Right renal pelvis (tissue), 4 donors: ENCODE measurements at places on chromosomes 12 and 14. TPM values are rescaled to one million over a fixed set of nuclear protein-coding genes. Genes with fewer than 3 reads are reported as not detected.

- no peak for DNase-seq
Observed at GRCh38 chr12:30329281-30329680, 366.4 kb downstream of the IPO8 start.

DNA sequence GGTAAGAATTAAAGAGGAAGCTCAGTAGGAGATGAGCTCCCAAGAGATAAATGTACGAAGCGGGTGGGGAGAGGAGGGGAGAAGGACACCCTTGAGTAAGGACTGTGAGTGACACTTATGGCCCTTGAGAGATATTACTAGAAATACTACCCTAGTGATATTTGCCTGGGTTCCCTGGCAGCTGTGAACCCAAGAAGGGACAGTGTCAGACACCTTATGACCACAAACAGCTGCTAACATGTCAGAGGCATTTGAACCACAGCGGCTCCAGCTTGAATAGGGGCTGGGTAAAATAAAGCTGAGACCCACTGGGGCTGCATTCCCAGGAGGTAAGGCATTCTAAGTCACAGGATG, 19.6 kb upstream of the SLC6A12 start:
- DNase-seq = no peak

DNA sequence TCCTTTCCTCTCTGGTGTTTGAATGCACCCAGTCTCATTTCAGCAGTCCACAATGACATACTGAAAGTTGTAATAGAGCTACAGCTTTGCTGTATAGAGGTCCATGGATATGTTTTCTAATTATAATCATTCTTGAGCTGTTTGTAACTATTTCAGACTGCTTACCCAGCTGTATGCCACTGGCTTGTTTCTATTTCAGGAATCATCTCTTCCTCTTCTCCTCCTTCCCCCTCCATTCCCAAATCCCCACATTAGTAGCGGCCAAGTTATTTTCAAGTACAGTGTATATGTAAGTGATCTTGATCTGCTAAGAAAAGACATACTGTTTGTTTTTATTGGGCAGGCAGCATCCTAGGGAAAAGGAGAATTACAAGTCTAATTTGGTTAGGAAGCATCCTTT, 775.0 kb downstream of the DIO2 start:
- DNase-seq = no peak

DNA sequence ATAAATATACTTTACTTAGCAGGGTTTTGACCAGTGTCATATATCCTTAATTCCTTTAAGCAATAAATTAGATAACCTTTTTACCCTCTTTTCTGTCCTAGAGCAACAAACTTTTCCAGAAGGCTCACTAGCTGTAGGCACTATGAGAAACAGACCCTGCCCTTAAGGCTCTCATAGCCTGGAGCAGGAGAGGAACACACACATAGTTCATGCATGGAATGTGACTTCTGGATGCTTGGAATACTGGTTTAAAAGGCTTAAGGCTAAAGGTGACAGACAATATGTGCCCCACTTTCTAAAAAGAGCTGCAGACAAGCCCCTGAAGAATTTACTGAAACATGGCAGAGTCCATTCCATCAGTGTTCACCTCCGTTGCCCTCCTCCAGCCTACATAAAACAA, 237.2 kb downstream of the TTC8 start:
- no peak for DNase-seq

GRCh38 chr12:13980538-13981295, 685 bp downstream of the GRIN2B start:
- peak; percentile 12 for DNase-seq

DNA sequence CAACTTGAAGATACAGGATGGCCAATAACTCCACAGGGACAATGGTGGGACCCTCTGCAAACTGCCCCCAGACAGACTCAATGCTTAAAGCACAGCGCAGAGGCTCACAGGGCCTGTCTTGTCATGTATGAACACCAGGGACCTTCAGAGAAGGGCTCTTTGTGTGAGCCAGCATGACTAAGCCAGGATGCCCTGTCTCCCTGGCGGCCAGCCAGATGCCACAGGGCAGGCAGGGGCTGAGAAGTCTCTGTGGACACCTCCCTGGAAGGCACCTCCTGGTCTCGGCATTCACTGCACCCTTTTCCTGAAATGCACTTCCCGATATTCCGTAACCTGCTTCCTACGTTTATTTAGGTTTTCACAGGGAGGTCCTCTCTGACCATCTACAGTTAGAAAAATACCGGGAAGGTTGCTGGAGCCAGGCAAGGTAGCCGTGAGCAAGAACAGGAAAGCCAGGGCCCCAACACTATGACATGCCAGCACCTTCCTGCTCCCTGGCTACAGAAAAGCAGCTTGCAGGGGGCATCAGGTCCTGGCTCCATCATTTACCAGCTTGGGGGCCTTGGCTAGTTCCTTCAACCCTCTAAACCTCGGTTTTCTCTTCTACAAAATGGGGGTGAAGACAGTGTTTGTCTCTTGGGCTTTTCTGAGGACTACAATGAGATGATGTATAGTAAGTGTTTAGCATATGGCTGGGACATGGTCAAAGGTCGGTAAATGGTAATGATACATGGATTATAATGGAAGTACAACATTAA, 65.0 kb downstream of the PITPNM2 start:
- no peak for DNase-seq

DNA sequence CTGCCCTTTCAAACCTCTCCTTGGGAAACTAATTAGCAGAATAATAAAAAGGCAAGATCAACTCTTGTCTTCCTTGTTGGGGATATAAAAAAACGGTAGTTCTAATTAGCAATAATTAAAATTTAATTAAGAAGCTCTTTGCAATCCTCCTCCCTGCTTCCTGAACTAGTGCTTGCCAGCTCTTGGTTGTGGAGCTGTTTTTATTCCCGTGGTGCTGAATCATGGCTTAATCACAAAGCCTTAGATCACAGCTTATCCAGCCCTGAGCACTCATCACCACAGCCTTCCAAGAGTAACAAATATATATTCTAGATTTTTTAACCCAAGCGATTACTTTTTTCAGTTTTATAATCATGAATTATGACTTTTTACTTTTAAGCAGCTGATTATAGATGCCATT, 63.2 kb upstream of the INSM2 start:
- no peak for DNase-seq

- no peak for DNase-seq
Observed at GRCh38 chr12:43884683-43885410, 49.0 kb downstream of the TMEM117 start.

DNA sequence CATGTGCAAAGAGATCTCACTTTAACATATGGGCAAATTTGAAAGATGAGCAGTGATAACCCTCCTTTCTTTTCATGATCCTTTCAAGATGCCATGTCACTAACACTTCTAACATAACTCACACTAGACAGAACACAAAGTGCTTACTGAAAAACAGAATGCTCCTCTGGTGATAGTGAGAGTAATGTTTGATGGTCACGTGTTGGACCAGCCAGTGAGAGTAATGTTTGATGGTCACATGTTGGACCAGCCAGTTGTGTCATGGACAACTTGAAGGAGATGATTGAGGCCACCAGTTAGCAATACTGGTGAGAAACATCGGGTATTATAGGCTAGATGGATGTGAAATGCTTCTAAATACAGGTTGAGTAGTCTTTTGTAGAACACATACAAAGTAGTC, 5.7 kb downstream of the NEUROD4 start:
- no peak for DNase-seq

DNA sequence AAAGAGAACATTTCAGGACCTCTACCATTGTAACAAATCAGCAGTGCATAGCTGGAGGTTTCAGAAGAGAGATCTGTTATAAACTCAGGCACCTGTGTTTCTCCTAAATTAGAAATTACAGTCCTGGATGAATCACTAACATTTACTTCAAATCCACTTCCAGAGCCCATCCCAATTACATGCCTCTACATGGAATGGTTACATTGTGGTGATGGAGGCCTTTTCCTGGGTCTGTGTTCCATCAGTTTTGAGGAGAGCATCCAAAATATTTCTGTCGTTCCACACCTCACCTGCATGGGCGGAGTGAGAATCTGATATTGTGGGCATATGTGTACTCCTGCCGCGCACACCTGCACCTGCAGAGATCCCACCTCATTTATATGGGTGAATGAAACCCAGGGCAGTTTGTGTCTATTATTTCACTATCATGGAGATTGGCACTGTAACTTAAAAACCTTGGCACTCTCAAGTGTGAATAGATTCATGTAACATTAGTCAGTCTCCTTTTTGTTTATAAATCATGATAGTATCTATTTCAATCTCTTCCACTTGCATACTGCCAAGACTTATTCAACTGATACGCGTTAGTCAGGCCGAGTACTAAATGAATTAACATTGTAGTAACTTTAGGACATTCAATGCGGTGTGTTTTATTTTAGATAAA, 215.1 kb upstream of the FAR2 start:
- DNase-seq = no peak

GRCh38 chr14:25150934-25151790, 101.2 kb upstream of the STXBP6 start:
- no peak for DNase-seq

DNA sequence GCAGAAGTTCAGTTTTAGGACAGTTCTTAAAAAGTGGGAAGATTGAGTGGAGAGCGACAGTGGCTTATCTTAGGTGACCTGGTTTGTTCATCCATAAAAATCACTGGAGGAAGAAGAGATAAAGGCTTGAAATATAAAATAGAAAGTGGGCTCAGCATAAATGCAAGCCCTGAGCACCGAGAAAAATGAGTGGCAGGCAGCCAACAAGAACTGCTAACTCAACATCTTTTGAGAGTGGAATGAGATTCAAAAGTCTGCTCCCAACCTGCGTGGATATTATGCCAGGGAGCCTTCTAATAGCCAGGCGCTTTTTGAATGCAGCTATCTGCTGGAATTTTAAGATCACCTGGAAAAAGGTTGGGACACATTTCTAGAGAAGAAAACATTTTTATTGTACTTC, 666.5 kb downstream of the FLRT2 start:
- no peak for DNase-seq

GRCh38 chr12:57888409-57889157, 42.1 kb upstream of the CTDSP2 start:
- no peak for DNase-seq

Gene SLC39A9
- polyA plus RNA-seq = 89.3 TPM

Gene MMP17
- polyA plus RNA-seq = 2.4 TPM

Gene KSR2
- 0.90 TPM for polyA plus RNA-seq
